ENCODE measurements at places on chromosomes 1 and 21.

DNA sequence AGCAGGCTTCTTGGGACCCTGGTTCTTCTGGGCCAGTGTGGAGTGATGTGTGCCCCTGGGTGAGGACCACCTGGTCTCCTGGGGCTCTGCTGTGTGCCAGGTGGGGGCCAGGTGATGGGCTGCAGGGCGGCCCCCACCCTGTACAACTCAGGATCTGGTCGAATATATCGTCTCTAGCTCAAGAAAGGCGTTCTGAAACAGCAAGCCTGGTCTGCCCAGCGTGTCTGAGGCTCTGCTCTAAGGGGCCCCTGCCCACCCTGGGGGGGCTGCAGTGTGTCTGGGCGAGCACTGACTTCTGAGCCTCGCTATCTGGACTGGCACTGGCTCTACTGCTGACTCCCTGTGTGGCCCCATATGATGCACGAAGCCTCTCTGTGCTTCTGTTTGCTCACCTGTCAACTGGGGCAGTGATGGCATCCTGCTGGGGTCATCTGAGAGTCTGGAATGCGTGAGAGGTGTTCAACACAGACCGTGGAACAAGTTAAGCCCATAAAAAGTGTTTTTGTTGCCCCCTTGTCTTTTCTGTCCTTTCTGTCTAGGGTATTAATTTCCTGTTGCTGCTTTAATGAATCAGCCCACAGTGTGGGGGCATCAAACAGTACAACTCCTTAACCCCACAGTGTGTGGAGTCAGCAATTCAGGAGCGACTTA, 56.0 kb upstream of the TRAPPC10 start:
- DNase-seq = peak; percentile 11

GRCh38 chr1:5349526-5349925, 642.7 kb downstream of the NPHP4 start:
- DNase-seq = no peak

DNA sequence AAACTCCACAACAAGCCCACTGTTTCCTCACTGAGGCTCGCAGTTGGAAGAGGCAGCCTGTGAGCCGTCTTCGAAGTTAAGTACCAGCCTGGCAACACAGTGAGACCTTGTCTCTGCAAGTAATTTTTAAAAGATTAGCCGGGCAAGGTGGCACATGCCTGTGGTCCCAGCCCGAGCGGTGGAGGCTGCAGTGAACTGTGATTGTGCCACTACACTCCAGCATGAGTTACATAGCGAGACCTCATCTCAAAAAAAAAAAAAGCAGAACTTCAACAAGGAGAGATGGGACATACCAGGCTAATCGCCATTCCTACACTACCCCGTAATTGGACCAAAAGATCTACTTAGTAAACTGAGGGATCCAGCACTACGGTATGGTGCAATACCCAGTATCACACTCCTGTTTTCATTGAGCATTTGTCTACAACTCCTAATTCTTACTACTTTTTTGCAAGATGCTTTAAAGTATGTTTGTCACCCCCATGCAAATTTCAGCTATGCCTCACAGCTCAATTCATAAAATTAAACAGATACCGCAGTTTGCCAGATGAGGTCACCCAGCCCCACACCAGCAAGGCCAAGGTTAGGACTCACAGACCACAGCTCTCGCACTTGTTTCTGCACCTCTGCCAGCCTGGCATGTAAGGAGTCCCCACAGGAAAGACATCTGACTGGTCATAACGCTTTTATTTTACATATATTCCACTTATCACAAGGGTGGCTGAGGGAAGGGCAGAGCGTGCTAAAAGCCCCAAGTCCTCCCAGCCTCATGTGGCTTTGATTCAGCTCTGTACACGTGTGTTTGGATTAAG, 21.0 kb downstream of the SDE2 start:
- no peak for DNase-seq

GRCh38 chr1:219040291-219040690, 133.4 kb upstream of the LYPLAL1 start:
- DNase-seq = no peak

- no peak for DNase-seq
Observed at GRCh38 chr1:225748529-225748928, 29.1 kb upstream of the SRP9 start.

DNA sequence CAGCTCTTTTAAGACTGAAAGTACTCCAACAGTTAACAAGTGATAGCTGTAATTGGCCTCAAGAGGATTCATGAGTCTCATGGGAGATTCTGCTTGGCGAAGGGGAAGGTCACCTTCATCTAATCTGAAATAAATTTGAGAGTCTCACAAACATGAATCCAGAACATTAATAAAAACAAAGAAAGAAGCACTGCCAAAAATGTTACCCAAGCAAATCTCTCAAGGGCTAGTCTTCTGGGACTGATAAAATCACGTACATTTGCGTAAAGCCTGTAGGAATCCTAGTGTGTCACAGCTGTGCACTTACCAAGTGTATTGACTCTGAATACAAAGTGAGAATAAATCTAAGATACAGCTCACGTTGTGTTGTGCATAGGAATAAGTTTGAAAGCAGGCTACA, 21.2 kb upstream of the NUF2 start:
- no peak for DNase-seq

- DNase-seq = no peak
Observed at GRCh38 chr21:42245331-42246193, 26.6 kb downstream of the ABCG1 start.

DNA sequence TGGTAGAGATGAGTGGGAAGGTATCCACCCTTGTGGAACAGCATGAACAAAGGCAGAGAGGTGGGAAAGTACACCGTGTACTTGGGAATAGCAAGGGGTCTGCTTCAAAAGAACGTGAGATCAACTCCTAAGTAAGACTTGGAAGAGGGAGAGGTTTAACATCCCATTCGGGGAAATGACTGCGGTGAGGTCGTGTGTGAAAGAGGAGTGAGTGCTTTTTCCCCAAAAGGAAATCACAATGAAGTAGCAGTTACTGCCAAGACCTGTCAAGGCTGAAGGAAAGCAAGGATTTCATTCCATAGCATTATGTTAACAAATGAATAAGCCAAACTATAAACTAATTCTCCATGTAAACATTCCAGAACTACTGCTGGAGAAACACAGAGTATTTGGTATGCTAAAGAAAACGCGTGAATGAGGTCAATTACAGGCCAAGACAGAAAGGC, 20.0 kb upstream of the SYDE2 start:
- no peak for DNase-seq

- peak; percentile 8 for DNase-seq
Observed at GRCh38 chr1:6603915-6604558, 1.4 kb upstream of the KLHL21 start.

DNA sequence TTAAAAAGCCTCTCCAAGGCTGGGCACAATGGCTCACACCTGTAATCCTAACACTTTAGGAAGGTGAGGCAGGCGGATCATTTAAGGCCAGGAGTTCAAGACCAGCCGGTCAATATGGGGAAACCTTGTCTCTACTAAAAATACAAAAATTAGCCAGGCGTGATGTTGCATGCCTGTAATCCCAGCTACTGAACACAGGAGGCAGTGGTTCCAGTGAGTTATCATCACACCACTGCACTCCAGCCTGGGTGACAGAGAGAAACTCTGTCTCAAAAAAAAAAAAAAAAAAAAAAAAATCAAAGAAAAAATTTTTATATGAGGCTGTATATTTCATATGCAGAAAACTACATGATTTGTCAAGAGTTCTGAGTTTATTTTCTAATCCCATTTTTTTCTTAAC, 1107.1 kb upstream of the TMPRSS15 start:
- no peak for DNase-seq

Measured in A172 (cell line).